ENCODE measurements at places on chromosomes 12 and 14.

- no peak for DNase-seq
Measured at GRCh38 chr14:52355016-52355431, 40.9 kb downstream of the PTGER2 start.

- no peak for DNase-seq
Measured at GRCh38 chr14:23661542-23661941, 25.4 kb downstream of the DHRS2 start.

DNA sequence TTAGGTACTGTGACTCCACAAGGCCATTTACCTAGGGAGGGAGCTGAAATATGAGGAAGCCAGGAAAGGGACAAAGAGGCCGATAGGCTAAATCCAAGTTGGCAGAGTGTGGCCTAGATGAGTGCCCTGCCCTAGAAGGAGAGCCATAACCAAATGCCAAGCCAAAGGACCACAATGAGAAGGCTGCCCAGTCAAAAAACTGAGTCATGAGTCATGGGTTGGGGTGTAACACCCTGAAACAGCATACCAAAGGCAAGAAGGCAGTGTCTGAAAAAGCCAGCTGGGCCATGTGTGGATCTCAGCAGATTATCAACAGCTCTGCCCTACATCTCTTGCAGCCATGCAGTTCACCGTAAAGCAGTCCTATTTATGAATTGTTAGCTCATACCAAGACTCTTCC, 171.7 kb downstream of the PHLDA1 start:
- DNase-seq, result no peak

- DNase-seq, result no peak
Measured at GRCh38 chr12:2644683-2645405, 149.9 kb upstream of the FKBP4 start.

- no peak for DNase-seq
Measured at GRCh38 chr12:96514328-96514727, 25.0 kb downstream of the CFAP54 start.

GRCh38 chr12:76874491-76875190, 4.2 kb downstream of the CSRP2 start:
- DNase-seq, result no peak

GRCh38 chr12:105960319-105961083, 178.3 kb downstream of the NUAK1 start:
- DNase-seq, result no peak

DNA sequence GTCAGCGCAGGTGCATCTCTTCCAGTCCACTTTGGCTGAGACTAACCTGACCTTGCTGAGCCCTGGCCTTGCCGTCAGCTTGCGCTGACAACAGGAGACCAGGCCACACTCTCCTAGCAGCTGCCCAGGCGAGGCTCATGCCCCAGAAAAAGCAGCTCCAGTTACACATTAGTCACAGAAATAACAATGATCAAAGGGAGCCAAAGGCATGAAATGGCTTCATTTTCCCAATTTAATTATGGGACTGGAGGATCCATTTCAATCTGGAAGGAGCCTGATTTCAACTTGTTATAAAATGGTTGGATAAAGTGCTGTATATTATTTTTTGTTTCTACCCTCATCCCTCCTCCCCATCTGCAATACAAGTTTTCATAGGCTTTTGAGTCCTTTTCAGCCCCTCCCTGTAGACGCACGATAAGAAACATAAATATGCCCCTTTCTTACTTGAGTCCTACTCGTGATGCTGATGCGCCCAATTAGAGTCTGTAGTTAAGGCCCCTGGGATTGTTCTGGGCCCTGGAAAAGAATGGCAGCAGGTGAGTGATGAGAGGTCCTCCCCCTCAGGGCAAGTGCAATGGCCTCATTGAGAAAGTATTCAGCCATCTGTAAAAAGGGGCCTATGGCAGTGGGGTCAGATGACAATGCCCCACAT, 376.0 kb downstream of the C12orf75 start:
- peak; percentile 82 for DNase-seq

DNA sequence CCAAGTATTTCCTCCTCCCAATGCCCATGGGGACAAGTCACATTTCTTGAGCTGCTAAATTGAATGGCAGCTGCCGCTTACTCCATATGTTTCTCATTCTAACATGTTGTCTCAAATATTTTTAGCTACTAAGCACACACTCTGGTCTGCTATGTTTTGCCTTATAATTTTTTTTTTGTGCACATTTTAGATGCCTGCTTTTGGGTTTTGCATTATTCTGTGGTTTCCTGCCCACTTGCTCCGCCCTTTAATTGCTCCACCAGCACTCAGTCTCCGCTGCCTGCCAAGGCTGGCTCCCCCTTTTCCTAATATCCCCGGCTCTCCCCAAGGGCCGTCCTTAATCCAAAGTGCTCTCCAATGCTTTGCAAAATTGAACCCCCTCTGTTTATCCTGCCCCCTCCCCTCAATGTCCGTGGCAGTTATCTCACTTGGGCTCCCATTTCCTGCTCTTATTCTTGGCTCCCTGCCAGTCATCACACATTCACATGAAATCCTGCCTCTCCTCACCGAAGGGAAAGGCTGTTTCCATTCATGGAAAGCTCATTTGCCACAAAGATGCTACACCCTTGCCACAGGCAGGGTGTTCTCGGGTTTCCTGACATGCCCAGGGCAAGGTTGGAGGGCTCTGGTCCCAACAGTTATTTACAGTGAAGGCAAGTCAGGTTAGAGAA, 79.4 kb downstream of the C12orf75 start:
- DNase-seq, result peak; percentile 74

DNA sequence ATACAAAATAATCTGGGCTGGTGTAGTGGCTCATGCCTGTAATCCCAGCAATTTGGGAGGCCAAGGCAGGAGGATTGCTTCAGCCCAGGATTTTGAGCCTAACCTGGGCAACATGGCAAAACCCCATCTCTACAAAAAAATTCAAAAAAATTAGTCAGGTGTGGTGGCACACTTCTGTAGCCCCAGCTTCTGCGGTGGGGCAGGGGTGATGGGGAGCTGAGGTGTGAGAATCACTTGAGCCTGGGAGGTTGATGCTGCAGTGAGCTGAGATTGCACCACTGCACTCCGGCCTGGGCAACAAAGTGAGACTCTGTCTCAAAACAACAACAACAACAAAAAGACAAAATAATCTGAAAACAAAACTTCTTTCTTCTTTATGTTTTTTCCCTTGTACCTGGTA, 66.0 kb downstream of the TC2N start:
- DNase-seq, result no peak

DNA sequence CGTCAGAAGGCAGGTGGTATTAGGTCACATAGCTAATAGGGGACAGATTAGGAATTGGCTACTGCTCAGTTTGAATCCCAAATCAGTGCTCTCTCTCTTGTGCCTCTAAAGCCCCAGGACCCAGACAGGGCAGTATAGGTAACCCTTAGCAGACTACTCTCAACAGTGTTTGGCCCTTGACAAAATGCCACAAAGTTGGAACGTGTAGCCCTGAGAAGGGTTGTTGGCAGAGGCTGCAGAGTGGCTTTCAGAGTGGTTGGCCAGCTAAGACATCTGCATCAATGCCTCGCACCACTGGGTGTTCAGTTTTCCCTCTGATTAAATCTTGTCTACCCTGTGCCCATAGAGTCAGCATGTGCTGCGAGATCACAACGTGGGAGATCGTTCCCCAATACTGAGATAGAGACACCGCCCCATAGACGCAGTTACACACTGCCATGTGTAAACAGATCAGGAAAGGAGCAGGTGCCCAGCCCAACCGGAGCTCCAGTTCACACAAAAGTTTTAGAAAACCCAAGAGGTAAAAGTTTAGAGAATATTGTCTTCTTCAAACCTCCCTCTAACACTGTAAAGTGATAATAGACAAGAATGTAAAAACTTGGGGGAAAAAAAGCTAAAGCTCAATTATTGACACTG, 48.3 kb downstream of the EML1 start:
- DNase-seq, result no peak

- DNase-seq, result no peak
Measured at GRCh38 chr12:41289501-41289900, 101.4 kb downstream of the PDZRN4 start.

GRCh38 chr12:21697904-21698630, 40.4 kb upstream of the LDHB start:
- no peak for DNase-seq

GRCh38 chr12:113921430-113921829, 44.7 kb downstream of the RBM19 start:
- DNase-seq, result no peak

GRCh38 chr14:77838831-77839511, 39.1 kb downstream of the ADCK1 start:
- DNase-seq, result no peak

DNA sequence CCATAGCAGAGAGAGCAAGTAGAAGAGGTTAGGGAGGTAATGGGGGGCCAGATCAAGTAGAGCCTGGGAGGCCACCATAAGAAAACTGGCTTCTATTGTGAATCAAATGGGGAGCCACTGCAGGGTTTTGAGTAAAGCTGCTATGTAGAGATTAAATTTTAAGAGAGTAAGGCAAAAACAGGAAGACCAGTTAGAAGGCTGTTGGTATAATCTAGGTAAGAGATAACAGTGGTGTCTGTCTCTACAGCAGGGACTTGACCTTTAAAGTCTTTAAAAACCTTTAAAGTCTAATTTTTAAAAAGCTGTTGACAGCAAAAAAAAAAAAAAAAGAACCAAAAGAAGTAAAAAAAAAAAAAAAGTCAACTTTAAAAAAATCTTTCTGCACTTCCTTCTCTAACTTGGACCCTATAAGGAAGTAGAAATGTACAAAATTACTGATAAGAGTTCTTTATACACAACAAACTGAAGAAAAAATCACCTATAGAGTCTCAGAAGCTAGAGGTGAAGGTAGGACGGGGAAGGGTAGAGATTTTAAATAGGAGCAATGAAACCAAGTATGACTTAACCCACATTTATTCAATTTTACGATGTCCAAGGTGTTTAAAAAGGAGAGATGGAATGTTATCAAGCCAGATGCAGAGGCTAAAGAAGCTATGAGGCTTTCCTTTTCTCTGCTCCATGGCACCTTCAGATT, 26.1 kb downstream of the SGPP1 start:
- no peak for DNase-seq

GRCh38 chr14:64510825-64511671, 6.5 kb downstream of the ZBTB1 start:
- DNase-seq, result peak; percentile 74

- DNase-seq, result no peak
Measured at GRCh38 chr12:106644335-106645073, 61.7 kb downstream of the RFX4 start.

DNA sequence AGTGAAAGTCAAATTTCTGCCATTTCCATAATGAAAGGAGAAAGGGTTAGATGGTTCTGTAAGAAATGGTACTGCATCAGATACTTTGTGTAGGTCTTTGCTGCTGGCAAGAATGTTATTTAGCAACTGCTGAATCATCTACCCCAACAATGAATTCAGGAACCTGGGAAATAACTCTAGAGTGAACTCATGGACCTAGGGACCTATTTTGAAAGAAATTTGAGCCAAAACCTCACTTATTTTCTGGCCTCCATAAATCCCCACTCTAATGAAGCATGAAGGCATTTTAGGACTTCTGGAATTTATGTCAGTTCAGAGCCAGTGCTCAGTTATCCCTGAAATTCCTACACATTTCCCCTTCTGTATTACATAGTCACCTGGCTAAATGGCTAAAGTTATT, 50.9 kb upstream of the CPNE8 start:
- DNase-seq, result peak; percentile 4

- no peak for DNase-seq
Measured at GRCh38 chr12:110311903-110312302, 30.9 kb downstream of the ATP2A2 start.

- DNase-seq, result no peak
Measured at GRCh38 chr14:105419195-105420091, at the start of gene MTA1. TSS of gene MTA1 (plus strand) at chr14:105419827. CDS start at chr14:105420036, 209 bp downstream.

DNA sequence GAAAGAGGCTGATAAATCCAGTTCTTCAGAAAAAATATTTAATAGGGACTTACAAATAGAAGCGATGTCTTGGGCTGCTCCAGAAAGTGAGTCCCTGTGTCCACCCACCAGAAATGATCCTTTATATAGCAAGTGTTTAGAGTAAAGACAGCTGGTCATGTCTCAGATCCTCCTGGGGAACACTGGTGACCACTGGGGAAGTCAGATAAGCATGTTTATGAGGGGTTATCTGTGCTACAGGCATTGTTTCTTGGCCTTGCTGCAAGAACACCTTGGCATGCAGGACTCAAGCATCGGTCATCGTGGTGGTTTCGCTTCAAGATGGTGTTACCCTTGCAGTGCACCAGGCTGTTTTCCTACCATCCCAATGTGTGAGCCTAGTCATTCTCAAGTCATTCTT, 27.2 kb downstream of the CPM start:
- no peak for DNase-seq

GRCh38 chr12:79546466-79547043, 144.2 kb downstream of the PAWR start:
- DNase-seq, result no peak

DNA sequence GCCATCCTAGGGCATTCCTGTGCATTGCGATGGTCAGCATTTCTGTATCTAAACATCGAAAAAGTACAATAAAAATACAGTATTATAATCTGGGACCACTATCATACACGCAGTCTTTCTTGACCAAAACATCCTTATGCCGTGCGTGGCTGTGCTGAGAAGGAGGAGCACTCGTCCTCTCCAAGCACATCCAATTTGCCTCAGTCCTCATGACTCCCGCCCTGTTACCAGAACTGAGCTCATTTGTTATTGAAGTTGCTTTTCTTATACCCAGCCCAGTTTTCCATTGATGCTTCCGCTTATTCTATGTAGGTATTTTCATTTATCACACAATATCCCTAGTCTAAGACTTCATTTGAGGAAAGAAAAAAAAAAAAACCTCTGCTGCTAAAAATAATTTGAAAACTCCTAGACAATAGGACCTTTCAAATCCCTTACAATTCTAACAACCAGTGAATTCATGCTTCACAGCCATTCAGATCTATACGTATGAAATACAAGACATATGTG, 236.9 kb upstream of the PLEKHG7 start:
- DNase-seq, result no peak

Data from left kidney (tissue), 8 donors.